Suprapubic skin (tissue), 4 donors: ENCODE measurements at places on chromosomes 1 and 21. TPM values are rescaled to one million over a fixed set of nuclear protein-coding genes. Genes with fewer than 3 reads are reported as not detected.
A peak's percentile ranks its signal among the peaks of the same experiment; 100 is the strongest.

The LCE1F gene
- total RNA-seq = 23.4 TPM

The CRNN gene
- 12.6 TPM for total RNA-seq

The SUSD4 gene
- 5.3 TPM for total RNA-seq

The MYOC gene
- total RNA-seq = 0.44 TPM

DNA sequence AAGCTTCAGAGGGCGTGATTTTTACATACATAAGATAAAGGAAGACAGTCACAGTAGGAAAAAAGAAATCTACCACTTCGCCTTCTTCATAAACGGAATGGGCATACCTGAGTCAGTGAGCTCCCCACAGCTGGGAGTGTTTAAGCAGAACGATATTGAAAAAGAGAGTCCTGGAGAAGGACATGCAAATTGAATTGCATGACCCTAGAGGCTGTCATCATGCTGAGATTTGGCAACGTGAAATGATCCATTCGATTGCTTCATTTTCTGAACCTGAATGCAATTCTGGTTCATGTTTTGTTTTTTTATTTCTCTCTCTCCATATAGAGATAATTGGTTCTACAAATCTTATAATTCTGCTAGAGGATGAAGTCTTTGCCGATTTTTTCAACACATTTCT, 3.7 kb downstream of the RGSL1 start:
- H3K27ac ChIP-seq = no peak overlapping the region
- no peaks in the 10 kb centered on the region for H3K36me3 ChIP-seq
- no peaks in the 10 kb centered on the region for H3K4me1 ChIP-seq
- no peak for DNase-seq
- no peaks in the 10 kb centered on the region for H3K27me3 ChIP-seq

- H3K4me3 ChIP-seq = no peak overlapping the region
- DNase-seq = no peak
- peaks cover 34% of the 10 kb centered on the region for H3K4me1 ChIP-seq
Measured at GRCh38 chr1:116693759-116694480, 26.4 kb upstream of the IGSF3 start.

GRCh38 chr1:60184521-60184920, 111.0 kb upstream of the C1orf87 start:
- H3K4me3 ChIP-seq = no peak overlapping the region
- DNase-seq = no peak
- no peaks in the 10 kb centered on the region for H3K27me3 ChIP-seq
- no peaks in the 10 kb centered on the region for H3K36me3 ChIP-seq
- no peaks in the 10 kb centered on the region for H3K4me1 ChIP-seq

GRCh38 chr1:203126151-203126865, 1.2 kb upstream of the ADORA1 start:
- no peak overlapping the region for H3K4me3 ChIP-seq
- peaks cover 23% of the 10 kb centered on the region for H3K4me1 ChIP-seq
- H3K36me3 ChIP-seq = no peaks in the 10 kb centered on the region

- H3K4me1 ChIP-seq = peaks cover 15% of the 10 kb centered on the region
- H3K27me3 ChIP-seq = no peaks in the 10 kb centered on the region
- DNase-seq = no peak
Measured at GRCh38 chr1:184945678-184946412, 28.5 kb downstream of the NIBAN1 start.

DNA sequence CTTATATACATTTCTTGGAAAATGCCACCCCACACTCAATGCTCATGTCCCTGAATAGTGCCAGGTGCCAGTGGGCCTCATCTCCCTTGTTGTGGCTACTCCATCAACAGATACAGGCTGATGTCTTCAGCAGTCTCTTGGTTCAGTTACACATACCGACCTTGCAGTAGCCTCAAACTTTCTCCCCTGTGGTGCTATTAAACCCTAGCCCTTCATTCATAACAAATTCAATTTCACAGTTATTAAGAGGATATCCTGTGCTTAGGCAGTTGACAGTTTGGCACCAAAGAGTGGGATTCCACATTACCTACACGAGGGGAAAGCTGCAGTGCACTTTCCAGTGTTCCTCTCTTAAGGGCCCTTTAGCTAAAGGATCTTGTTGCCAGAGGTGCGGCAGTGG, 35.9 kb upstream of the CAMK1G start:
- no peak overlapping the region for H3K4me3 ChIP-seq
- no peak overlapping the region for H3K27ac ChIP-seq
- H3K27me3 ChIP-seq = peaks cover 4% of the 10 kb centered on the region
- peaks cover 14% of the 10 kb centered on the region for H3K4me1 ChIP-seq
- H3K36me3 ChIP-seq = no peaks in the 10 kb centered on the region
- no peak for DNase-seq

DNA sequence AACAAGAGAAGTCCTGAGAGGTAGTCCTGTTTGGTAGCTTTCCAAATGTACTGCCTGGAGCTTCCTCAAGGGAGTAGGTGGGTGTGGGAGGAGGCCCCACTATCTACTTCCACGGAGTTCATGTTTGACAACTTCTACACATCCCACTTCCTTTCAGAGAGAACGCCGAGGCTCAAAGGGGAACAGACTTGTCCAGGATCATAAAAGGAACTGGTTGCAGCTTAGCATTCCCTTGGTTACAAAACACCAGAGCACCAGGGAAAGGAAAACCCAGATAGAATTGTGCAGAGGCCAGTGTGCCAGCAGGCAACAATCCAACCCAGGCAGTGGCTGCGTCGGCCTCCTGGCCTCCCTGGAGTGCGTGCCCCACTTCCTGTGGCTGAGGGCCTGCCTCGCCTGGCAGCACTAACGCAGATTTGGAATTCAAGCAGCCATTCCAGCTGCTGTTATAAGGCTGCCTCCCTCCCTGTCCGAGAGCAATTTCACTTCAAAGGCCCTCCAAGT, 4.2 kb upstream of the RAP1GAP start:
- DNase-seq = peak; percentile 79
- no peak overlapping the region for H3K27ac ChIP-seq
- H3K4me3 ChIP-seq = no peak overlapping the region
- peaks cover 37% of the 10 kb centered on the region for H3K4me1 ChIP-seq
- H3K27me3 ChIP-seq = peaks cover 18% of the 10 kb centered on the region
- peaks cover 8% of the 10 kb centered on the region for H3K36me3 ChIP-seq

DNA sequence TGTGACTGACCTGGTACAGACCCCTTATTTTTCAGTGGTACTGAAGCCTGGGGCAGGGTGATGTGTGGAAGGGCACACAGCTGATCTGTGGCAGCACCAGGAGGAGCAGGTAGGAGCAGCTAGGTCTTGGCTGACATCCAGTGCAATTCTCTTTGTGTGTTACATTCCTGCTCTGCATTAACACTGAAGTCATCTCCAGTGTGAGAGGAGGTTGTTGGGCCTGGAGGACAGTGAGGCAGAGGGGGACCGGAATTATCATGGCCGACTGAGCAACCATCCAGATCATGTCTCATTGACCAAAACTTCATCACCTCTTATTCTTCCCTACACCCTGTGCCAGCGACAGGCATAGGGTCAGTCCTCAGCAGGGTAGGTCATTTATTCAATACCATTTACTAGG, 1.5 kb downstream of the SLAMF8 start:
- no peak overlapping the region for H3K4me3 ChIP-seq
- DNase-seq = no peak
- H3K36me3 ChIP-seq = no peaks in the 10 kb centered on the region
- peaks cover 16% of the 10 kb centered on the region for H3K4me1 ChIP-seq

GRCh38 chr1:50735443-50735842, 224.6 kb downstream of the FAF1 start:
- no peak overlapping the region for H3K27ac ChIP-seq
- no peak for DNase-seq
- no peak overlapping the region for H3K4me3 ChIP-seq
- no peaks in the 10 kb centered on the region for H3K4me1 ChIP-seq
